Daoy (cell line): ENCODE measurements at places on chromosomes 7 and 10. TPM values are rescaled to one million over a fixed set of nuclear protein-coding genes. Genes with fewer than 3 reads are reported as not detected.

The DTX2 gene
- total RNA-seq, result 13.3 and 15.1 TPM in 2 replicates

The ASB10 gene
- total RNA-seq, result not detected in 2 replicates

The VPS37D gene
- total RNA-seq, result 3.7 and 4.6 TPM in 2 replicates

The PTPRN2 gene
- 5.5 and 8.3 TPM in 2 replicates for total RNA-seq

The C7orf57 gene
- total RNA-seq, result 0.91 and 0.95 TPM in 2 replicates

The GCK gene
- total RNA-seq, result 0.46 TPM in 1 of 2 replicates, not detected in the other

The COBL gene
- 4.6 and 6.1 TPM in 2 replicates for total RNA-seq

The CNPY4 gene
- 11.8 and 16.0 TPM in 2 replicates for total RNA-seq

The ANKRD1 gene
- 94.4 and 124 TPM in 2 replicates for total RNA-seq

The COL28A1 gene
- total RNA-seq, result not detected in 2 replicates

The ABCA13 gene
- under 0.01 and 0.06 TPM in 2 replicates for total RNA-seq

DNA sequence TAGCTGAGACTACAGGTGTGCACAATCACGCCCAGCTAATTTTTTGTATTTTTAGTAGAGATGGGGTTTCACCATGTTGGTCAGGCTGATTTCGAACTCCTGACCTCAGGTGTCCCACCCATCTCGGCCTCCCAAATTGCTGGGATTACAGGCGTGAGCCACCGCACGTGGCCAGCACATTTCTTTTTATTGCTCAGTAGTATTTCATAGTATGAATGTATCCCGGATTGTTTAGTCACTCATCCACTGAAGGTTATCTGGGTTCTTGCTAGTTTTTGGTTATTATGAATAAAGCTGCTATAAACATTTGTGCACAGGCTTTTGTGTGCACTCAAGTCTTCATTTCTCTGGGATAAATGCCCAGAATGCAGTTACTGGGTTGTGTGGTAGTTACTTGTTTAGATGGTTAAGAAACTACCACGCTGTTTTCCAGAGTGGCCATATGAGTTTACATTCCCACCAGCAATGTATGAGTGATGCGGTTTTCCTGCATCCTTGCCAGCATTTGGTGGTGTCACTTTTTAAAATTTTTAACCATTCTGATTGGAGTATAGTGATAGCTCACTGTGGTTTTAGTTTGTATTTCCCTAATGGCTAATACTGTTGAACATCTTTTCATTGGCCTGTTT lies 275.8 kb upstream of the LYZL1 start:
- no peak for DNase-seq

- peak; percentile 10 for DNase-seq
Observed at GRCh38 chr7:17184805-17185689, 113.4 kb upstream of the AHR start.

DNA sequence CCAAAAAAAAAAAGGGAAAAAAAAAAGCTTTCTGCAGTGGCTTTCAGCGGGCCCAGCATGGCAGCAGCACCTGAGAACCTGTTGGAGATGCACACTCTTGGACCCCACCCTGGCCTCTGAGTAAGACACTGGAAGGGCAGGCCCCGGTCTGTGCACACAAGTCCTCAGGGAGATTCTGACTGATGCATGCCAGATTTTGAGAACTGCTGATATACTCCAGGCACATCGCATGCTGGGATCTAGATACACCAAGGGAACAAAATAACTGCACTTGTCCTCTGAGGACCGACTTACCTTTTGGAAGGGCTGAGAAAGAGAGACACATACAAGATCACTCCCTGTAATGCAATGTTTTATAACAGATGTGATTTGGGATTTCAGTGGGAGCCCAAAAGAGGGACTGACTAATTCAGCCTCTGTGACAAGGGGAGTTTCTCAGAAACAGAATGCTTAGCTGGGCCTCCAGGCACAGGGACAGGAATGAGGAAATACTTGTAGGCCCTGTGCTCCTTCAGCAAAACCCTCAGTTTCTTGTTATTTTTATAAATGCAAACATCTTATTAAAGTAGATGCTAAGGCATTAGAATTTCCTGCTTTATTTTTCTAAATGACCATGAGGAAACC lies 8.2 kb downstream of the EGFR start:
- no peak for DNase-seq

- DNase-seq, result peak; percentile 48
Observed at GRCh38 chr10:132163278-132163765, 23.4 kb upstream of the DPYSL4 start.

GRCh38 chr7:145184956-145185355 lies 349.1 kb upstream of the TPK1 start:
- DNase-seq, result no peak

DNA sequence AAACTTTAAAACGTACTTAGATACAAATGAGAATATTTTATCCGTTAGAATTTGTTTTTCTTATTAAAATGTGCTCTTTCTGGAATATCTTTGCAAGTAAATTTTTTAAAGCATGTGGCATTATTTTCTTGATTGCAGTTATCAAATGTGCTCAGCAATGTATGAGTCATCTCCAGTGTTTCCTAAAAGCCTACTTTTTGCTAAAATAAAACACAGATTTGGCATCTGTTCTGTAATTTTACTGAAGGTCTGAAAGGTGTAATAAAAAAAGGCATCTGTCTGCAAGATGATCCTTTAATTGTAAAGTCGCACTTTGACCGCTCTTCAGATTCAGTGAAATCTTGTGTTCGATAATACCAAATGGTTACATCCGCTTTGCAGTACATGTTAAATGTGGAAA lies 3.4 kb downstream of the GNAT3 start:
- no peak for DNase-seq

- peak; percentile 92 for DNase-seq
Observed at GRCh38 chr10:3095373-3096139, 28.2 kb downstream of the PFKP start.

- no peak for DNase-seq
Observed at GRCh38 chr7:100109521-100110163, 8.2 kb downstream of the AP4M1 start.

GRCh38 chr7:132933072-132933458 lies 148.8 kb downstream of the CHCHD3 start:
- DNase-seq, result peak; percentile 48

GRCh38 chr7:117009705-117010361 lies 56.5 kb downstream of the ST7 start:
- no peak for DNase-seq

DNA sequence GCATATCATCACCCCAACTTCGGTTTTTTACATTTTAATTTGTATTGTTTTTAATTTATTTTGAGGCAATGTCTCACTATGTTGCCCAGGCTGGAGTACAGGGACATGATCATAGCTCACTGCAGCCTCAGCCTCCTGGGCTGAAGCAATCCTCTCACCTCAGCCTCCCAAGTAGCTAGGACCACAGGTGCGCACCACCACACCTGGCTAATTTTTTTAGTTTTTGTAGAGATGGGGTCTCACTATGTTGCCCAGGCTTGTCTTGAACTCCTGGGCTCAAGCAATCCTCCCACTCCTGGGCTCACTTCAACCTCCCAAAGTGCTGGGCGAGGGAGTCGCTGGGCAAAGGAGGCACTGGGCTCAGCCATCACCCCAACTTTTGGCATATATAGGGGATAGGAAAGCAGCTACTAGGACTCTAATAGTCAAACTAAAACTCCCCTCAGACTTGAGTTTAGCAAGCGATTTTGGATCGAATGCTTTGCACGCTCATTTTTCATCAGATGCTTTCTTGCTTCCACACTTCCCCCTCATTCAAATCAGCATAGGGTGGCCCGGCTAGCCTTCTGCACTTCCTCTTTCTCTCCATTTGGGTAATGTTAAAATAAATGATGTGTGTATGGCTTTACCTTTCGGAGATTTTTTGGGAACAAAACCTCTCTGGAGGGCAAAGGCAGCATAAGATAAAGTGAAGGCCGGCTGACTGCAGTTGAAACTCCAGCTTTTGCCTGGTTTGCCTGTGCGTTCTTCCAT lies 20.8 kb upstream of the NMT2 start:
- DNase-seq, result no peak

- no peak for DNase-seq
Observed at GRCh38 chr7:120241973-120242372, 31.0 kb upstream of the KCND2 start.

GRCh38 chr10:79181227-79181626 lies 112.5 kb downstream of the ZMIZ1 start:
- DNase-seq, result no peak

GRCh38 chr10:132516771-132517725 lies 20.5 kb upstream of the INPP5A start:
- peak; percentile 89 for DNase-seq

GRCh38 chr10:71337219-71337701 lies 18.2 kb downstream of the SLC29A3 start:
- DNase-seq, result no peak

GRCh38 chr7:23700046-23700445 lies 10.0 kb upstream of the STK31 start:
- DNase-seq, result no peak

- no peak for DNase-seq
Observed at GRCh38 chr7:24334012-24334411, 50.0 kb downstream of the NPY start.

DNA sequence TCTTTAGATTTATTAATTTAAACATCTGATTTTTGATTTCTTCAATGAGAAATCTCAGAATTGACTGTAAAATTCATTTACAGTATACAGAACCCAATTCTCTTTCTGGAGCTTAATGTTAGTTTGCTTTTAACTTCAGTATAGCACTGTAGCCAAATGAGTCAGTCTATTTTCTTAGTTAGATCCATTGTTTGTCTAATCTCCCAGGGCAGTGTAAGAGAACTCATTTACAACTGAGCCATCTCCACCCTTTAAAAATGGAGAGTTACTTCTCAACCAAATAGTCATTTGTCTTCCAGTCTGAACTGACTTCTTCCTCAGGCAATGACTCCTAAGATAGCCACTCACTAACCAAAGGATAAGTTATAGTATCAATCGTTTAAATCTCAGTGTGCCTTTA lies 3.0 kb upstream of the WNT2 start:
- peak; percentile 52 for DNase-seq

- DNase-seq, result no peak
Observed at GRCh38 chr7:49060743-49061142, 136.4 kb downstream of the CDC14C start.

GRCh38 chr10:132120734-132121510 lies 55.2 kb downstream of the JAKMIP3 start:
- no peak for DNase-seq

DNA sequence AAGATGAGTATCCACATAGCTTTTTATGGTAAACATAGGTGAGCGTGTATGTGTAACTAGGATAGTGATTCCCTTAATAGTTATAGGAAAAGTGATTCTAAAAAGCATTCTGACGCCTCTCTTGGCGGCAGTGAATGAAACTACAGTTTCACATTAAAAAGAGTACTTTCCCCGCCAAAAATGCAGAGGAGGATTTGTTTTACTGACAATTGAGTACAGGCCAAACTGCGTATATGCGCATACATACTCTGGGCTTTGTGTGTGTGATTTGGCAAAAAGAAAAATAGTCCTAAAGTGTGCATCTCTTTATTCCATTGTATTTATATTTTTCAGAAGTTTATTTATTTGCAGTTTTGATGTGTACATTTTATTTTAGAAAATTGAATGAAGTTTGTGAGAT lies 10.3 kb downstream of the CUL1 start:
- DNase-seq, result no peak

GRCh38 chr7:37281368-37282092 lies 167.1 kb downstream of the ELMO1 start:
- no peak for DNase-seq

DNA sequence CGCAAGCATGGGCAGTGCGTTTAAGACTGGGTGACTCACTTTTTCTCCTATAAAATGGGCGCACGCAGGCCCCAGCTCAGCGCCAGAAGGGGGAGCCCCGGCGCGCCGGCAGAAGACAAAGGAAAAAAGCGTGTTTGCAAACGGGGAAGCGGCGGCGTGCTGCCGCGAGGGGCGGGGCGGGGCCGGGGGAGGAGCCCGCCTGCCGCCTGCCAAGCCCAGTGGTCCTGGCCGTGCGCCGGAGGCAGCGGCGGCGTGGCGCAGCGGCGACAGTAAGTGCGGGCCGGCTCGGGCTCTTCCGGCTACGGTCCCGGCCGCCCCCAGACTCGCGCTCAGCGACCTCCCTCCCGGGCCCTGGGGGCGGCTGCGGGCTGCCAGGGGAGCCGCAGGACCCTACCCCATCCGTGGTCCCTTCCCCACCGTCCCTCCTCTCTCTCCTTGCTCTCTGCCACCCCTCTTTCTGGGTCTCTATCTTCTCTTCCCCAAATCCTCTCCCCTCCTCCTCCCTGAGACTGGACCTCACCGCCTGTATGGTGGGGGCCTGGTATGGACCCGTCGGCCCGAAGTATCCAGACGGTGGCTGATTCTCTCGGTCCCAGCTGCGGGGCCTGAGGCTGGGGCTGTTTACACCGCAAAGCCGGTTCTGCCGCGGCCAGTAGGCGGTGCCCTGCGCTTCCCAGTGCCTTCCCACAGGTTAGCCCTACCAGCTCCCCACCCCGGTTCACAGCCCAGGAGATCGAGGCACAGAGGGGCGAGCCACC lies at the start of gene SLC29A3:
SLC29A3 (plus strand) TSS at position 218 of the 758 bp plus-strand sequence; CDS start at position 269, 51 bp downstream.
- peak; percentile 88 for DNase-seq

DNA sequence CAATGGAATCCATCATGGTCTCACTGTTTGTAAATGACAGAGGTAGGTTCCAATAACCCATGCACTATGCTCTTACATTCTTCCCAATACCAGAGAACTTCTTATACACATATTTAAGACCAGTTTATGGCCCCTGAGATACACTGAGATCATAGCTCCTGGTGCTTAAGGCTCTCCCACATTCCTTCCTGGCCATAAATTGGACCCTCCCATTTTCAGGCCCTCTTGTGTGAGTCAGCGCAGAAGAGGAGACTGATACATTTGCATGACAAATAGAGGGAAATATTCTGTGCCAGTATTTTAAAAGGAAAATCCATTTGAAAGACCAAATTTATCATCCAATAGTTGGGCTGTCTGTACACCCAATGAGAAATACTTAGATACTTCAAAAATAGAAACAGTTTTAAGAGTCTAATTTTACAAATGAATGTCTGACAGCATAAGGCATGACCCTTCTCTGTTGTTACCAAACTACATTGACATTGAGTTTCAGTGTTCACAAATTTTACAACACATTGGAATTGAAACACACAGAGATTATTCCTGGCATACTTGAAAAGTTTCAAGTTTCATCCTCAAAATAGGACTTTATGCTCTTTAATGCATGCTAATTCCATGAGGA lies 35.3 kb downstream of the SLC16A9 start:
- peak; percentile 68 for DNase-seq

DNA sequence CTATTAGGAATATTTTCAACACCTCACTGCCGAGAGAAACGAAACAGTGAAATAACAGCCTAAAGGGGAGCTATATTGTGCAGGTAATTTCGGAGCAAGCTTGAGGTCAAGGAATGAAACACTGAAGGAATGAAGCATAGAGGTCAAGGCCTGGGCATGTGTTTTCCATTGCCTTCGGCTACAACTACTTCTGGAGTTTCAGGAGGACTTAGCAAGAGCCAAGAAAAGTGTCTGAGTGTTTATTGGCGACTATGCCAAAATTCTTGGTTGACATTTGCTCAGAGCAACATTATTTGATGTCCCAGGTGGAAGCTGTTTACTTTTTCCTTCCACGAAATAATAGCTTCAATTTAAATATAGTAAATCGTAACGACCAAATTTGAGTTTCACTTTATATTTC lies 89.6 kb upstream of the IFRD1 start:
- no peak for DNase-seq

DNA sequence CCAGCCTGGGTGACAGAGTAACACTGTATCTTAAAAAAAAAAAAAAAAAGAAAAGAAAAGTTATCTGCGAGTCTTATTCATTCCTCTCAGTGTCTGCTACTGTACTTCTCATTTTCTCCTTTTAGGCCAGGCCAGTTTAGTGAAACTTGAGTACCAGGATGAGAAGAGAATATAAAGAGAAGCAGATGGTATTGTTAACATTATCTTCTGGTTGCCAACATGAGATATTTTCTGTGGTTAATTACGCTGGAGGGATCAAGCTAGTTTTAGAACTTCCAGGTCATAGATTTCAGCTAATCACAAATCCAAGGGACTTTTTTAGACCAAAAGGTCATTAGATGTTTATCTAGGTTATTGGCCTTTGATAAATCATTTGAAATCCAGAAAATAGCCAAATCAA lies 252.6 kb upstream of the SMIM30 start:
- no peak for DNase-seq
